ENCODE measurements at places on chromosomes 2 and 18.

DNA sequence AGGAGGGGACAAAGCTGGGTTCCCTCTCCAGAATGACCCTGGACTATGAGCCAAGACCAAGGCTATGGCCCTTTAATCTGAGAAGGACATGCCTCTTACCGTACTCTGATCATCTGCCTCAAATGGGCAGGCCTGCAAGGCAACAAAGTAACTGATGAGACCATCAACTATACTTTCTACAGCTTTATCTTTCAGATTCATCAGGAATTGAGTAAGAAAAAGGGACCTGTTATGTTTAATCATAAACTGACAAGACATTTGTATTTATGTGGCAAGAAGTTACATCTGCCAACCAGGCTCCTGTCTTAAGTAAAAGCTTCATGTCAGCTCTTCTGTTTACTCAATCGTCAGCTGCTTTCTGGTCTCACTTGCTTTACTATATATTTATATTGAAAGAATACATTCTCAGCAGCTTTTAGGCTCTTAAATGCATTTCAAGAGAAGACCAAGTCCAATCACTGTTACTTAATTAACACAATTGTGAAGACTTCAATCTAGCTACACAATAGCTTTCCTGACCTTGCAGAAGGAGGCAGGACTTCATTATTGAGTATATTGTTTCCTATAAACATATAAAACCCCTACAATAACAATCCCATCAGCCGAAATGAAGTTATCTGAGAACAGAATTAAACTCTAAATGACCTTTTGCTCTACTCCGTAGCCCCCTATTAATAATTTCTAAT, 163.8 kb downstream of the ETAA1 start:
- DNase-seq = no peak

GRCh38 chr2:134692499-134692898, 26.3 kb downstream of the TMEM163 start:
- no peak for DNase-seq

- DNase-seq = no peak
Measured at GRCh38 chr2:46535360-46535759, 56.0 kb downstream of the TMEM247 start.

- DNase-seq = no peak
Measured at GRCh38 chr18:36675076-36675475, 153.7 kb downstream of the TPGS2 start.

- no peak for DNase-seq
Measured at GRCh38 chr2:79189465-79189864, 29.9 kb upstream of the REG3A start.

GRCh38 chr2:65662654-65663432, 230.4 kb upstream of the SPRED2 start:
- peak; percentile 77 for DNase-seq

GRCh38 chr2:231894566-231895380, 31.4 kb downstream of the NPPC start:
- no peak for DNase-seq

- no peak for DNase-seq
Measured at GRCh38 chr2:171598713-171599319, 76.5 kb downstream of the CYBRD1 start.

DNA sequence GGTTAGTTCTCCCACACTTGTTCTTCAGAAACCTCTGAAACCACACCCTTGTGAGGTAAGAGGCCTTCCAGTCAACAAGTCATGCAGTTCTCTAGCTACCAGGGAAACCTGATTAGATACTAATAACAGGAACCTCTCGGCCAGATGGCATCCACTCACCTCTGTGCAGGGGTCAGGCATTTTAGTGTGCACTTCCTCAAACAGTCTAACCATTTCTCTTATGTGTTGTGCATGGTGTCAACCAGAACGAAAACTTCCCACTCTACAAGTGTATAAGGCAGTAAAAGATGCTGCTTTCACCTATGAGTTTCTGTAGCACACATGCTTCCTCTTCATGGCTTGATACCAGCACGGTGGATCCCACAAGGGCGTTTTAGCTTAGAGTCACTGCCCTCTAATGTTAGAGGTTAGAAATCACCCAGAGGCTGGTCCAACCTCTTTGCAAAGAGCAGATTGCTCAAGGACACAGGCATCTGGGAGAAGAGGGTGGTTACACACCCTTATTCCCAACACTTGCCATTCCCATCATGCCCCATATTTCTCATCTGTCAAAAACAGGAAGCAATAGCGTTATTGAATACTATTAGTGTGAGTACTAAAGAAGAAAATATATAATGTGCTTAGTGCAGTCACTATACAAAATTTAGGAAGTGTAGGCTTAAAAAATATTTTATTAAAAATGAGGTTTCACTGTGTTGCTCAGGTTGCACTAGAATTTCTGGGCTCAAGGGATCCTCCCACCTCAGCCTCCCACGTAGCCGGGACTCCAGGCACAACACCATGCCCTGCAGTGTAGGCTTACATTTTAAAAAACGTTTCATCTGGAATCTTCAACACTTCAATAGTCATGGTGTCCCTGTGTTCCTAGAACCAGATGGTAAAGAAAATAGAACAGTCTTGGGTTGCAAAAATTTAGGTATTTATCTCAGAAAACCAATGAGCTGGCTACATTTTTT, 34.5 kb upstream of the RAB31 start:
- DNase-seq = no peak

GRCh38 chr18:39942702-39943101, 2012.3 kb upstream of the PIK3C3 start:
- DNase-seq = no peak

DNA sequence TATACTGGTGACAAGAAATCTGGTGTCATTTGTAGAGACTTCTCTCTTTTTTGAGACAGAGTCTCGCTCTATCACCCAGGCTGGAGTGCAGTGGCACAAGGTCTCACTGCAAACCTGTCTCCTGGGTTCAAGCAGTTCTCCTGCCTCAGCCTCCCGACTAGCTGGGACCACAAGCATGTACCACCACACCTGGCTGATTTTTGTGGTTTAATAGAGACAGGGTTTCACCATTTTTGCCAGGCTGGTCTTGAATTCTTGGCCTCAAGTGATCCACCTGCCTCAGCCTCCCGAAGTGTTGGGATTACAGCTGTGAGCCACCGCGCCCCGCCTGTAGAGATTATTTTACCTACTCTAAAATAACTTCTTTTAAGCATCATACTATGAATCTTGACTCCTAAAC, 6.5 kb downstream of the HNRNPLL start:
- no peak for DNase-seq

DNA sequence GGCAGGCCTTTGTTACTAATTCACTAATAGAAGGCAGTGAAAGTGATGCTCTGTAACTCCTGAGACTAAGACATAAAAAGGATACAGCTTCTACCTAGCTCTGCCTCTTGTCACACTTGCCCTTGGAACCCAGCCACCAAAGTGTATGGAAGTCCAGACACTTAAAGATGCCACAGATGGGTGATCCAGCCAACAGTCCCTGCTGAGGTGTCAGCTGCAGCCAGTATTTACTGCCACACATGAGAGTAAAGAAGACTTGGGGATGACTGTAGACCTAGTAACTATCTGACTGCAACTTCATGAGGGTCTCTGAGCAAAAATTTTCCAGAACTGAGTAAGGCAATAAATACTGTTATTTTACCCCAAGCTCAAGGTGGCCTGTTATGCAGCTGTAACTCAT, 8.8 kb downstream of the IMMT start:
- no peak for DNase-seq

DNA sequence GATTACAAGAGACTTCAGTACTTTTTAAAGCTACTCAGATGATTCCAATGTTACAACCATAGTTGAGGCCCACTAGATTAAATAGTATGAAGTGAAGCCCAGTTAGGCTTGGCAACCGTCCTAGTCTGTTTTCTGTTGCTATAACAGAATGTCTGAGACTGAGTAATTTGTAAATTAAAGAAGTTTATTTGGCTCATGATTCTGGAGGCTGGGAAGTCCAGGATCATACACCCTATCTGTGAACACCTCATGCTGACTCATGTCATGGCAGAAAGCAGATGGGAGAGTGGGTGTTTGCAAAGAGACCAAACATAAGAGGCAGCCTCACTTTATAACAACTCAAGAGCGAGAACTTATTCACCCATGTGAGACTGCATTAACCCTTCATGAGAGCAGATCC, 63.1 kb downstream of the CCDC150 start:
- no peak for DNase-seq

DNA sequence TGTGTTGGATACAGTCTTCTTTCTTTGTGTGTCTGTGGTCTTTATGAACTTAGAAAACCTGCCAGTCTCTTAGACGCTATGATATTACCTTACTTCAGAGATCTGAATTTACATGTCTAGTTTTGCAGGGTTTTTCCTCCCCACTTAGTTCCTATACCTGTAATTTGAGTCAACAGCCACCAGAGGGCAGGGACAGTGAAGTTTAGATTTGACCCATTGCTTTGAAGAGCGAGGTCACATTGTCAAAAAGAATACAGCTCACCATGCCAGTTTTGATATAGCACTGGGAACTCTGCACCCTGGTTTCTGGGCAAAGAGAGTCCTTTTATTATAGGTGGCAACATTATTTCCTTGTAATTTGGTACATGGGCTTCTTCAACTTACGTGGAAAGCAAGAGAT, 102.3 kb downstream of the MAPK4 start:
- DNase-seq = no peak

- DNase-seq = no peak
Measured at GRCh38 chr2:230885463-230886130, 20.9 kb downstream of the ITM2C start.

DNA sequence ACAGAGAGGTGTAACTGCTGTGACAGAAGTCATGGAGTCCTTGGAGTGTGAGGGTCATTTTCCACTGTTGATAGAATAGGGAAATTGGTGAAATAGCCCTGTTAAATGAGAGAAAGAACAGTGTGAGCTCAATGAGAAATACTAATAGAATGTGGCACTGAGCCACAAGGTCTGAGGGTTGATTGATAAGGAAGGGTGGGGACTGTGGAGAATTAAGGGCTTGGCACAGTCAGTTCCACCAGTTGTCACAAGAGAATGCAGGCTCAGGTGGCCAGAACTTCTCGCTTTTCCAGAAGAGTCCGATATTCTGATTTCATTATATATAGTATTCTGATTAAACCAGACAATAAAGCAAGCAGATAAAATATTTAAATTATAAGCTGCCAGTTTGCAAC, 9.1 kb upstream of the IL1RN start:
- DNase-seq = no peak

GRCh38 chr2:120539937-120540718, 194.2 kb downstream of the INHBB start:
- DNase-seq = peak; percentile 87

- DNase-seq = no peak
Measured at GRCh38 chr2:220533485-220533884, 906.1 kb downstream of the SLC4A3 start.

DNA sequence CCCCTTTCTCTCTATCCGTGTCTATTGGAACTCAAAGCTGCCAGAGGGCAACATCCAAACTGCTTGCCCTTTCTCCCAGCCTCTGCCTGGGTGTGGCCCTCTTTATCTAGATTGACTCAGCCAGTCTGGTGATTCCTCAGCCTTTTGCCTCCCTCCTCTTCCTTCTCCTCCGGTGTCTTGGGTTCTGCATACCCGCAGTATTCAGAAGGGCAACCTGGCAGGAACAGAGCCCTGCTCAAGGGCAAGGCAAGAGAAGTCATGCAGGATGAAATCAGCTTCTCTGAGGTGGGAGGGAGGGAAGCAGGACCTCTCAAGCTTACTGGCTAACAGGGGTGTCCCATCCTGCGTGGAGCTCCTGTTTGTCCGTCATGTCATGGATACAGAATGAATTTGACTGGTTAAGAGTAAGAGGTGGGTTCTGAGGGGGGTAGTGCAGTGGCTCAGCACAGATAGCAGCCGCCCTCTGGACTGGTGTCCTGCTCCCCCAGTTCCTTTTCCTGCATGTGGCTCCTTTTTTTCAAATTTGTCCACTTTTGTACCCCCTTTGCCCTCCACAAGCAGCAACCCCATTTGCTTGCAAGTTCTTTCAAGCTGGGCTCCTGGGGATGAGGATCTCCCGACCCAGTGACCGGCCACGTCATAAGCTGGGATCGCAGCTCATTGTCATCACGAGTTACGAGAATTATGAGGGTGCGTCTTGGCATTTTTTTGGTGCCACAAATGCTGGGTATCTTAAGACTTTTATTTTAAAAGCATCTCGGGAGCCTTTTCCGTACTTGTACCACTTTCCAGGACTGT, 154.1 kb downstream of the FHOD3 start:
- no peak for DNase-seq

DNA sequence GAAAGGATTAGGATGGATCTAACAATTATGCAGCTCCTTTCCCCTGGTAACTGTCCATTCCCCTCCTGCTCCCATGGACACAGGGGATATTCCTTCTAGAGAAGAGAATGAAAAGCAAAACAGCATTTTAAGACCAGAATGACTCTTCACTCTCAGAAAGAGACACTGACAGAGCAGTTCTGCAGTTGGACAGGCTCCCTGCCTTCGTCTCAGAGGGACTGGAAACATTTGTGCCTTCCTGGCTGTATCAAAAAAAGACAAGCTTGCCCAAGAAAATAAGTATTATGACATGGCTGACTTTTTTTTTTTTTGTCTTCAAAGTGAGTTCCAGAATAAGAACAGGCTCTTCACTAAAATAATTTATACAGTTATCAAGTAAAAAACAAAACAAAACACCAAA, 9.5 kb downstream of the PID1 start:
- no peak for DNase-seq

DNA sequence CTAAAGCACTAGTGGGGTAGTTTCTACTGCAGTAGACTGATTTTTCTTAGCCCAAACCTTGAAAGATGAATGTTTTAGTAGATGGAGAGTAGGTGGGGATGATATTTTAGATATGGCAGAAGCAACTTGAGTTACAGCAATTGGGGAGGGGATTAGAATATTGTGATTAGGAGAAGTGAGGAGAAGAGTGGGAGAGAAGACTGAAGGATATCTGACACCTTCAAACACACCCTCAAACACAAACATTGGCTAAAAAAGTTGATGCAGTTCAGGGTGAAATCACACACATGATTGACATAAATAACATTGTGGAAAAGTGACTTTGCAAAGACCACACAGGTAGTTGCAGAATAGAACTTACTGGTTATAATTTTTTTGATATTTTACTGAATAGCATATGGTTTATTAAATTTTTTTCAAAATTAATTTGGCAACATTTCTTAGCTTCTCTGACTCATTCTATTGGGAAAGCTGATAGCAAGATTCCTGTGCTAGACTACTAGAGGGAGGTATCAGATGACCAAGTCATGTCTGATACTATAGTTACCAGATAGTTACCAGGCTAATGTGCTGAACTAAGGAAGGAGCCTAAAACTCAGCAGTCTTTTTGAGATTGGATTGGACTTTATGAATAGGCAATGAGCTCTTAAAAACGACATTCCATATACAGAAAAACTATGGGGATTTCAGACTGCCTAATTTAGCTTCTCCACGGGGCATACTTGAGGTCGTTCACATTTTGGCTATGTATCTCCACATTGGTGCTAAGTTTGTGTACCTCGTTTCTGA, 73.0 kb downstream of the ACTR3 start:
- peak; percentile 40 for DNase-seq

Measured in AG04449 (cell line).